HAP-1 (cell line): ENCODE measurements at places on chromosomes 7 and 10.
A peak's percentile ranks its signal among the peaks of the same experiment; 100 is the strongest.

DNA sequence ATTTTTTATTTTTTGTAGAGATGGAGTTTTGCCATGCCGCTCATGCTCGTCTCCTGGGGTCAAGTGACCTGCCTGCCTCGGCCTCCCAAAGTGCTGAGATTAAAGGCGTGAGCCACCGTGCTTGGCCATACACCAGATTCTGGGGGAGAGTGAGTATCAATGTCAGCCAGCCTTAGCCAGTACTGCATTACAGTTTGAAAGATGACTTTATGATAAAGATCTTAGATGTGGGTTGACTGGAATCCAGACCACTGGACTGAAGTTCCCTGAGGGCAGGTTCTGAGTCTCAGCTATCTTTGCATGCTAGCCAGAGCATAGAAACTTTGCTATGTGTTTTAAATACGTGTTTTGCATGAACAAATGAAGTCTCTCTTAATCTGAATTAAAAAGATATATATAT lies 117.2 kb upstream of the EFCAB10 start:
- no peak for DNase-seq

DNA sequence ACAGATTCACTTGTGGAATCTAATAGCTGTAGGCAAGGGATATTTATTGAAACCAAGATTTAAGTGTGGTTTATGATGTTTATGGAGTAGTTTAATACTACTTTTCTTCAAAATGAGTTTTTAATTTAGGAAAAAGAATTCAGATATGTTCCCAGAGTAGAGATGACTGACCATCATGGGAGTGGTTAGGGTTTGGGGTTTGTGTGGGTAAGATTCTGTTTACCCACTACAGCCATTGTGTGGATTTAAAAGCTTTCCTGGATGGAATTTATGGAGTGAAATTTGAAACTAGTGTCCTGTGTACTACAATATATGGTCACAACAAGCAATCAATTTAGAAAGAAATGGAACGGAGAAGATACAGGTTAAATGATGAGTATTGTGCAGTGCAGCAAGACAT lies 453.5 kb downstream of the AUTS2 start:
- DNase-seq = no peak

GRCh38 chr7:139232904-139233303 lies 1.9 kb downstream of the UBN2 start:
- DNase-seq = no peak

DNA sequence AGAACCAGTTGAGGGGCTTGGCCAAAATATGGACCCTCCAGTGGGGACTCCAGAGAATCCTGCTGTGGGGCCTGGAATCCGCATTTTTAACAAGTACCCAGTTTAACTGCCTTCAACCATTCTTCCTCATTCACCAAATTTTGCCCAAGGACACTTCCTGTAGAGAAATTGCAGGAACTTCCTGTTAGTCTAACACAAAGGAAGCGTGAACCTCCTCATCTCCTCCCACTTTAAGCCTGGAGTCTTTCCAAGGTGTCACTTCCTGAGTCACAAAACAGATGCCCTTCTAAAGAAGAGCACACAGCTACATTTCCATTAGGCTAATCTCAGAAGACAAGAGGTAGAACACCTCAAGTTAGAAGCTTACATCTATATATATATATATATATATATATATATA lies 188.4 kb downstream of the PPP1R17 start:
- no peak for DNase-seq

- DNase-seq = no peak
Measured at GRCh38 chr7:29885626-29886025, 79.3 kb downstream of the WIPF3 start.

GRCh38 chr7:44291066-44291732 lies 34.2 kb downstream of the CAMK2B start:
- peak; percentile 3 for DNase-seq

DNA sequence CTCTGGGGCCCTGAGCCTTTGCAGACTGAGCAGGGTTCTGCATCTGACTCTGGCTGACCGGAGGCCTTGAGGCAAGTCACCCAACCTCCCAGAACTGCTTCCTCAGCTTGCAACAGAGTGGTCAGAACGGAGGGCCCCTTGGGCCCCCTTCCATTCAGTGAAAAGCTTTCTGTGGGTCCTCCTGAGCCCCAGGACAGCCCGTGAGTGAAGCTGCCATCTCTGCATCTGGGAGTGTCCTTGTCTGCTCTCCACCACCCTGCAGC lies 224.7 kb downstream of the DNAJB6 start:
- no peak for DNase-seq

- DNase-seq = no peak
Measured at GRCh38 chr7:47380325-47381133, 201.4 kb downstream of the TNS3 start.

- DNase-seq = no peak
Measured at GRCh38 chr7:49669692-49670260, 103.7 kb upstream of the VWC2 start.

GRCh38 chr10:116886772-116887171 lies 37.5 kb downstream of the ENO4 start:
- no peak for DNase-seq

DNA sequence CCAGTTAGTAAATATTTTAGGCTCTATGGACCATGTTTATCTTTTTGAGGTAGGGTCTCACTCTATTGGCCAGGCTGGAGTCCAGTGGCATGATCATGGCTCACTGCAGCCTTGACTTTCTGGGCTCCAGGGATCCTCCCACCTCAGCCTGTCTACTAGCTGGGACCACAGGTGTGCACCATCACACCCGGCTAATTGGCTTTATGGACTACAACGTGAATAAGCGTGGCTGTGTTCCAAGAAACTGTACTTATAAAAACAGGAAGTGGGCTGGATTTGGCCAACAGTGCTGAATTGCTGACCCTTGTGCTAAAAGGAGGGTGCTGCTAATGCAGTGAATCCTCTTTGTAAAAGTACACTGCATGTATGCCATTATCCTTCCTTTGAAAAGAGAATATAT lies 111.7 kb upstream of the CDK13 start:
- DNase-seq = no peak

DNA sequence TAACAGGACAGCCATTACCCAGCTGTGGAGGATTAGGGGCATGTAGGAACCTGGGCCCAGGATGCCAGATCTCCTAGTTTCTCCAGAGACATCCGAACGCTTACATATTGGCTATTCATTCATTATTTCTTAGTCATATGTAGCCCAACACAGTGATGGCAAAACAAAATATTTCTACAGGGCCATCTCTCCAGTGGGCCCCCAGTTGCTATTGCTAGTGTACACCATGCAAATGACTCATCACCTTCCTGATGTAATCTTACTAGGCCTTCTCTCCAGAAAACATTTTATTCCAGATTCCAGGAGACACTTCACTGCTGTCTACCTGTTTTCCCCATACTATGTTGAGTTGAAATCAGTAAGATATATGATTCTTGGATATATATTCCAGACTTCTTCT lies 201.7 kb downstream of the PLXDC2 start:
- no peak for DNase-seq

GRCh38 chr7:44072364-44073231 lies 7.2 kb upstream of the PGAM2 start:
- DNase-seq = peak; percentile 50

DNA sequence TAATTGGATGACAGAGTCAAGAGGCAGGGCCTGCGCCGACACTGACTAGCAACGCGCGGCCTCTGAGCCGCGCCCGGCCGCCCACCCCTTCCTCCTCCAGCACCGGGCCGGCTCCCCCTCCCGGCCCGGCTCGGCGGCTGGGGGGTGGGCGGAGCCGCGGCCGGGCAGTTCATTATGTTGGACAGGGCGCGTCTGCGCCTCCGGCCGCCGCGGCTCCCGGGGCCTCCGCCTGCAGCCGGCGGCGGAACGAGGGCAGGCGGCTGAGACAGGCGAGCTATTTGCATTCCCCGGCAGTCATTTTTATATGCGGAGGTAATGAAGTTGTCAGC lies 106.7 kb downstream of the SNX10 start:
- peak; percentile 74 for DNase-seq
